ENCODE measurements at places on chromosomes 13 and 19.
A peak's percentile ranks its signal among the peaks of the same experiment; 100 is the strongest.

GRCh38 chr13:51958217-51958547 lies 53.1 kb downstream of the ATP7B start:
- DNase-seq: peak; percentile 20

GRCh38 chr19:7000816-7001215 lies 20.4 kb downstream of the MBD3L2B start:
- DNase-seq: no peak

- DNase-seq: peak; percentile 32
Measured at GRCh38 chr19:55836340-55836739, at the start of gene NLRP4. NLRP4 (plus strand) TSS chr19:55836540; CDS start chr19:55852081, 15,541 bp downstream.

- peak; percentile 16 for DNase-seq
Measured at GRCh38 chr13:73222627-73223305, 164.0 kb downstream of the KLF5 start.

GRCh38 chr13:36919171-36919832 lies 736 bp downstream of the SMAD9 start:
- peak; percentile 80 for DNase-seq

- DNase-seq: no peak
Measured at GRCh38 chr19:39347332-39348164, 5.3 kb downstream of the SAMD4B start.

DNA sequence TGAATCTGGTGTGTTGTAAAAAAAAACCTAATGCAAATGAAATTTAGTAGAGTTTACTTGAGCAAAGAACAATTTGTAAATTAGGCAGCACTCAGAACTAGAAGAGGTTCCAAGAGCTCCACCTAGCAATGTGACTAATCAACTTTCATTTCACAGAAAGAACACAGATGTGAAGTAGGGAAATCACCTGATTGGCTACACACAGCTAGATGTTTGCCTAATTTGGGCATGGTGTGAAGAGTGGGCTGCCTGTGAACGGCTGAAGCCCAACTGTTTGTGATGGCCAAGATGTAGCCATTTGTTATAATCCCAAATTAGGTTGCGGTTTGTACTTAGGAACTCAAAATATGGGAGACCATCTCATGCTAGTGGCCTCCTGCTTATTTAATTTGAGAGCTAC lies 724.4 kb upstream of the SLITRK5 start:
- no peak for DNase-seq

- DNase-seq: no peak
Measured at GRCh38 chr19:34972163-34972705, 8.2 kb upstream of the ZNF792 start.

DNA sequence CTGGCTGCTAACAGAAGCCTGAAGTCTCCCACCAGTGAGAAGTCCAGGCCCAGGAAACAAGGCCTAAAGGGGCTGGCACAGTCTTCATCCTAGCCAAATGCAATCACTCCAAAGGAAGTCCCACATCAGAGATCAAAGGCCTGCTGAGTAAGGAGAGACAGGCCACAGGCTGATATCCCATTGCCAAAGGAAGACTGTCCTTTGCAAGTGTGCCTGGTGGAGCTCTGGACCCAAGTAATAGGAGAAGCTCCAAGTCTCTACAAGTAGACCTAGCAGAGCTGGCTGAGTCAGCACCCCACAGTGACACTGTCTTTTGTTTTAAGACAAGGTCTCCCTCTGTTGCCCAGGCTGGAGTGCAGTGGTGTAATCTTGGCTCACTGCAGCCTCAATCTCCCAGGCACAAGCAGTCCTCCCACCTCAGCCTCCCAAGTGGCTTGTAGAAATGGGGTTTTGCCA lies 4.5 kb downstream of the DBP start:
- no peak for DNase-seq

GRCh38 chr13:51626749-51627148 lies 42.5 kb downstream of the WDFY2 start:
- DNase-seq: no peak

- DNase-seq: no peak
Measured at GRCh38 chr19:1374250-1374577, 9.5 kb upstream of the NDUFS7 start.

DNA sequence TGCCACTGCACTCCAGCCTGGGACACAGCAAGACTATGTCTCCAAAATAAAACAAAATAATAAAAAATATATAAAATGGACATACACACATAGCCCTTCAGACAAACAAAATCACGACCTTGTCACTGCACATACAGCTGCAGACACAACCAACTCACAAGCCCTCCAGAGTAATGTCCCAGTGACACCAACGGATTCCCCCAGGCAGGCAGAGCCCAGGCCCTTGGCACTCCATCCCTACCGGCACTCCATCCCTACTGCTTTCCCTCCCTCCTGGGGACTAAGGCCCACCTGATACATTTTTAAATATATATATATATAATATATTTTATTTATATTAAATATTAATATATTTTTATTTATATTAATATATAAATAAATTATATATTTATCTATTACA lies 18.5 kb downstream of the ZNF101 start:
- peak; percentile 8 for DNase-seq

DNA sequence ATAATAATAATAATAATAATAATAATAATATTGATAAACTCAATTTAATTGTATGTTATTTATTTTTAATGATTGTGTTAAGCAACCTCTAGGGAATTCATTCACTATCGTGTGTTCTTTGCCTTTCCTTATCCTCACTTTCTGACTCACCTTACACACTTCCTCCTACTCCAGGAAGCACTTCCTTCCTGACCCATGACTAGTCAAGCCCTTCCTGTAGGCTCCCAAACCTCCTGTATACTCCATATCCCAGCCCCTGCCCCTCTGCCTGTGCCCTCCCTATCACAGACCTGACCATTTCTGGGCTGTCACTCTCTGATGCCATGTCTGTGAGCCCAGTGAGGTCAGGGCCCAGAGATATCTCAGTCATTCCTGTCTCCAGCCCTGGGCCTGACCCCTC lies 7.6 kb downstream of the LGALS4 start:
- DNase-seq: no peak

DNA sequence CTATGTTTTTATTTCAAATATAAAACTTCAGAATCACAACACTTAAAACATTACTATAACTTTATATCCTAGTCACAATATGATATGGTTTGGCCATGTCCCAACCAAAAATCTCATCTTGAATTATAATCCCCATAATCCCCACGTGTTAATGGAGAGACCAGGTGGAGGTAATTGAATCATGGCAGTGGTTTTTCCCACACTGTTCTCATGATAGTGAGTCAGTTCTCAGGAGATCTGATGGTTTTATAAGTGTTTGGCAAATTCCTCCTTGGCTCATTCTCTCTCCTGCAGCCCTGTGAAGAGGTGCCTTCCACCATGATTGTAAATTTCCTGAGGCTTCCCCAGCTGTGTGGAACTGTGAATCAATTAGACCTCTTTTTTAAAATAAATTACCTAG lies 307.6 kb downstream of the SPRY2 start:
- DNase-seq: no peak

DNA sequence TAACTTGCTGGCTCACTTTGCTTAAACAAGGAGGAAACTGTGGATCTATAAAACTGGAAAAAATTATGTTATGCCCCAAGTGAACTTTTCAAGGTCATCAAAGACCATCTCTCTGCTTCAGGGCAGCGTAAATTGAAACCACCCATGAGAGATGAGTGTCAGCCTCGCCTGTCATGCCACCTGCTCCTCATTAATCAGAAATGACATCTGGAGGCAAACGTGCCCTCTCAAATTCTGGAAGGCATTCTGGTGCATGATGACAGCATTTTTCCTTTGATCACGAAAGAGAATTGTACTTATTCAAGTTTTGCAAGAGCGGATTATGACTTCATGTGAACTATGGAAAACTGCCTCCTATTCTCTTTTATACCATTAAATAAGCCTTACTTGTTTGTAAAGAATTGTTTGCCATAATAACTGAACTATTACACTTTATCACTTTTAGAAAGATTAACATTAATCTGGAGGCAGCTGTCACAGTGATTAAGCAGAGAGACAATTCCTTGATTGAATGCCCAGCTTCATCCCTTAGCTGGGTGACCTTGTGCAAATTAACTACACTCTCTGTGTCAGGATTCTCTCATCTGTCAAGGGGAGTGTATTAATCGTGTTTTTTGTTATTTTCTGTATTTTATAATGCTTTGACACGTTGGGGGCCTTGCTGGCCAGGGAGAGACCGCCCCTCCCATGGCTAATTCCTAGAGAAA lies 17.0 kb upstream of the SACS start:
- DNase-seq: peak; percentile 5

DNA sequence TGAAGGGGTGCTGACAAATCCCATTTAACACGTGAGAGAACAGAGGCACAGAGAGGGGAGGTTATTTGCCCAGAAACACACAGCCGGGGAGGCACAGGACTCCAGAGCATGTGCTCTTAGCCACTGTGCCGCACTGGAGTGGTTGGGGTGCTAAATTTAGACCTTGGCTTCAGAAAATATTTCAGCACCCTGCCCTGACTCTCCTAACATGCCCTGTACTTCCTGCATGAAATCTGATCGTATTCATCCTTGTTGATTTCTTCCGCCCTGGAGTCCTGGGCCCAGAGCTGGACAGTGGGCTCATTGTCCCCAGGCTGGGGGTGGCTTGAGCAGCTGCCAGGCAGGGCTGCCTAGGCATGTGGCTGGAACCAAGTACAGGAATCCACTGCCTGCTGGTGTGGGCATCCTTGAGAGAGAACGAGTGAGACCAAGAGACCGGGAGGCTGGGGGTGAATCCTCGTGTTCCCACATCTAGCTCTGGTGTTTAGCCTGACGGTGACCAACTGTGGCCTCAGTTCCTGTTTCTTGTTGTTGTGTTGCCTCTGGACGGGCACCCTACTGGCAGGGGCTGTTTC lies 5.3 kb downstream of the SLC27A1 start:
- DNase-seq: no peak

GRCh38 chr13:111342721-111343120 lies 22.3 kb downstream of the TEX29 start:
- DNase-seq: no peak

- DNase-seq: no peak
Measured at GRCh38 chr19:46761418-46761831, 15.2 kb upstream of the STRN4 start.

DNA sequence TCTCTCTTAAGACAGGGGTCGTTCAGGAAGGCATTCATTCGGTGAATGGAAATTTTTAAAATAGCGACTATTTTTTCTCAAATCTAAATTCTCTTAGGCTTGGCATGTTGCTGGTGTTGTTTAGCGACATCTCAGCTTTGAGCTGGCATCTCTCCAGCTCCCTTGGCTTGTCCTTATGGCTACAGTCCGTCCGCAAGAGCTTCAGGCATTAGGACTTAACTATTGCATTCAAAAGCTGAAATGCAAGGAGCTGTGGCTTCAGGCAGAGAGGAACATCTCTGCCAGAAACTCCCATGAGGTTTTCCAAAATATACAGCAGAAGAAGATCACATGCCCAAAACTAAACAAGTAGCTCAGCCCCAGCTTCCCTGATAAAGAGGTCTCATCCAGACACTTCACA lies 578.5 kb downstream of the EFNB2 start:
- DNase-seq: no peak

DNA sequence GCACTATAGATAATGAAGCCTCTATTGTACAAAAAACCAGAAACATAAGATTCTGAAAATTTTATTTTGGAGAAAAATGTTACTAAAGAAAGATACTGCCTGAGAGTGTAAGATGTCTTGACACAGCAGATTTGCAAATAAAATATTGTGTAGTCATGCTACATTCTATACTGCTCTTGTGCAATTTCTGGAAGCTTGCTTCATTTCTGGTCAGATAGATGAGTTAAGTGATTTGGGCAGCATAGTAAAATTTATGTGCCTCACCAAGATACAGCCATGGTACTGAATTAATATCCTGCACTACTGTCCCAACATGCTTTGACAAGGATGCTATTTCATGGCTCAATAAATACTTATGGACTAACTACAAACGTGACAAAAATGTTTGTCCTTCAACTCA lies 55.1 kb upstream of the STARD13 start:
- DNase-seq: no peak

DNA sequence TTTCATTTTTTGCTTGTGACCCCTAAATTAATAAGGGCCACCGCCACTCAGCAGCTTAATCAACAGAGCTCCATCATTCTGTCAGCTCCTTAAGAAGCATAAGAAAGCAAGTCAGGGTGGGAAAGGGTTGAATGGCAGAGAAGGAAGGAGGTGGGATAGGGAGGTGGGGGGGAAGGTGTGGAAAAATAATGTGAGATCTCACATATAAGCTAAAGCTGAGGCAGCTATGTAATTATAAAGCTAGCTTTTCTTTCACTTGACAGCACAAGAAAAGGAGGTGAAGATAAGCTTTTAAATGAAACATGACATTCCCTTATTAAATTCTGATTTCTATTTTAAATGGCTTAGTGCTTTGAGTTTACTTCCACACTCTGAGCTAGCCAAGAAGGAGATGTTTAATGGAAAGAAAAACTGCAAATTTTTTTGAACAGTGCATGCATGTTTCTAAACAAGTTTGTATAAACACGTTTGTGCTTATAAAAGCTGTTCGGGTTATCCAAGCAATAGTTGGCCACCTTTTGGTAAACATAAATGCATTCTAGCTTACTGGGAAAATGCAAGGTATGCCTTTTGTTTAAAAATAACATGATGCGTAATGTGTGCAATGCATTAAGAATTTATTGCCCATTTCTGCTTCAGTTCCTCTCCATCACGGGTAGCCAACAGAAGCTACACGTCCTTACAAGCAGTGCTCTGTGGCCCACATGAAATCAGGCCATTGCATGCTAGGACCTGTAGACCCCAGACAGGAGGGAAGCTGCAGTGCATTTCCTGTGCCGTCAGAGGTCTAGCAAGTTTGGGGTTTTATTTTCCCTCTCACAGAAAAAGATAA lies 96.2 kb downstream of the LHFPL6 start:
- peak; percentile 13 for DNase-seq

GRCh38 chr19:17510220-17510993 lies 1.0 kb upstream of the PGLS start:
- DNase-seq: no peak

GRCh38 chr13:27942972-27943371 lies 23.2 kb downstream of the PDX1 start:
- no peak for DNase-seq

DNA sequence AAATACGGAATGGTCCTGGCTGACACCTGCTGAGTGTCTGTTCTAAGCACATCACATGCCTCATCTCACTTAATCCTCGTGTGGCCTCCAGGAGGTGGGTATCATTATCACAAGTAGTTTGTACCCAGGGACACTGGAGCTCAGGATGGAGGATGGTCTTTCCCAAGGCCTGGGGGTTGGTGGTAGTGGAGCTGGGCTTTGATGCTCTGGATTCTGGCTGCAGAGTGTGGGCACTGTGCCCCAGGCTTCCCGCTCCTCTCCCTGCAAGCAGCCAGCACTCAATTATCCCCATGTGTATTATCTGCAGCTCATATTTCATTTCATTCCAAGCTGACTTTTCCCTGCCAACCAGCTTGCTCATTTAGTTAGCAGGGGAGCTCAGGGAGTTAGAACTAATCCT lies 52.1 kb downstream of the SIAH3 start:
- peak; percentile 29 for DNase-seq
